ENCODE measurements at places on chromosomes 7 and 10. TPM values are rescaled to one million over a fixed set of nuclear protein-coding genes. Genes with fewer than 3 reads are reported as not detected.

Gene CASTOR2
- total RNA-seq: 7.8 TPM

Gene FFAR4
- total RNA-seq: 1.0 TPM

GRCh38 chr7:21538936-21539495 is 3.8 kb upstream of the DNAH11 start:
- DNase-seq: no peak

DNA sequence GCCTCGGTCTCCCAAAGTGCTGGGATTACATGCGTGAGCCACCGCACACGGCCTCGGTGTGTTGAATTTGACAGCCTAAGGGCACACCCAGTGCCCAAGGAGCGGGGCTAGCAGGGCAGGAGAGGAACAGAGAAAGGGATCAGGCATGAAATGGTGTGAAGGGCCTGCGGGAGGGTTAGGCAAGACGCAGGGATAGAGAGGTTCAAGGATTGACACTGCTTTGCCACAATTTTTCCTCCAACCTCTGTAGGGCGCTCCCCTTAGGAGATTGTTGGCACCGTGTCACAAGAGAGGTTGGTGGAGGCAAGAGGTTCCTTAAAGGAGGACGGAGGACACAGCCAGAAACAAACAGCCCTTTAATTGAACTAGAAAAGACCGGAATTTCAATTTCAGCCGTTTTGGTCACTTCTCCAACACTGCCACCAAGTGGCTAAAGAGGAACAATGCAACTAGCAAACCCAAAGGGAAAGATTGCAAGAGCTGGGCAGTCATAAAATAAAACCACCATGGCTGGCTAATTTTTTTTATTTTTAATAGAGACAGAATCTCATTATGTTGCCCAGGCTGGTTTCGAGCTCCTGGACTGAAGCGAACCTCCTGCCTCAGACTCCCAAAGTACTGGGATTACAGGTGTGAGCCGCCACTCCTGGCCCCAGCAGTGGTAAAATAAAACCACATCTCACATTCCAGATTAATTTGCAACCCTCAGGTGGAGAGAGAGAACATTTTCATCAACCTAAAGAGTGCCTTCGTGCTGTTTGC is 6.9 kb upstream of the CREB3L2 start:
- DNase-seq: no peak

DNA sequence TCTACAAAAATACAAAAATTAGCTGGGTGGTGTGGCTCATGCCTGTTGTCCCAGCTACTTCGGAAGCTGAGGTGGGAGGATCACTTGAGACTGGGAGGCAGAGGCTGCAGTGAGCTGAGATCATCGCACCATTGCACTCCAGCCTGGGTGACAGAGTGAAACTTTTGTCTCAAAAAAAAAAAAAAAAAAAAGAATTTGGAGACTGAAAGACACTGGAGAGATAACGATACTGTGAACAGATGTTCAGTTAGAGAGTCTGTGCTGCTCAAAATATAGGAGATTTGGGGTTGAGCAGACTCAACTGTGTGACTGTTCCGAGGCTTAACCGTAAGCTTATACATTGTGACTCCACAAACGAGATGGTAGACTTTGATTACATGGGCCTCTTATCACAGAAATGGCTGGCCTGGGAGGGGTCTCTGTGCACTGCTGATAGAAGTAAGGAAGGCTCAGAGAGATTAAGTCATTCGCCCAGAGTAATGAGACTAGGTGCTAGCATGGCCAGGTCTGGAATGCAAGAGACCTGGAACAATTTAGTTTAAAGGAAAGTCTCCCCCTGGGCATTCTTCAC is 19.4 kb downstream of the WBP1L start:
- no peak for DNase-seq

- no peak for DNase-seq
Measured at GRCh38 chr10:76523791-76524351, 1092.4 kb downstream of the LRMDA start.

GRCh38 chr7:39592586-39592985 is 26.4 kb downstream of the YAE1 start:
- DNase-seq: no peak

DNA sequence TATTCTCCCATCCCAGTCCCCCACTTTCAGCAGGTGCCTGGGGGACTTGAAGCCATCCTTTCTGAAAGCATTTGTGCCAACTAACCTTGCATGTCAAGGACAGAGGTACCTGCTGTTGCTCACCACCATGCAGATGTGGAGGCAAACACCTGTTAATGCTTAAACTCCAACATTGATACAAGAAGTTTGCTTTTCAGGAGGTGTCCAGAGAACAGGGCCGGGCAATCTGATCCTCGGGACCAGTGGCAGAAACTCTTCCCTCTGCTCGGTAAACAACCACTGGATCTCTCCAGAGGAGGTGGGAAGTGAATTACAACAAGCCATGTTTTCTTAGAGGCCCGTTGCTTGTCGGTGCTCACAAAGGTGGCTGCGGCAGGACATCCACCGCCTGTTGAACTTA is 54.7 kb downstream of the FGFR2 start:
- DNase-seq: no peak
